NCI-H82 (cell line): ENCODE measurements at places on chromosomes 4 and X.
A peak's percentile ranks its signal among the peaks of the same experiment; 100 is the strongest.

DNA sequence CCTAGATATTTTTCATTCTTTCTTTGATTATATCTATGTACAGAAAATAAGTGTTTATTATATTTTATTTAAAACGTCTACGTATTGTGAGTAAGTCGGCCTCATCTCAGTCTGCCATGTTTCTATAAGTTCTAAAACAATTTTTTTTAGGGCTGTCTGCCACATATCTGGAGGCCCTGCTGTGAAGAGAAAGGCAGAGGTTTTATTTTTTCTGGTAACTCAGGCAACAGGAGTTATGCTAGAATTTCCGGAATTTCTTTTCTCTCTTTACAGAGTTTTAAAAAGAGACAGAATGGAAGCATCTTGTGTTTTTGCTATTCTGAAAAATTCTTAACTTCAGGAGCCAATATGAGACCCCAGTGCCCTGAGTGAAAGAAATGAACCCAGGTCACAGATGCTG lies 1124.0 kb upstream of the TENM3 start:
- DNase-seq = no peak

DNA sequence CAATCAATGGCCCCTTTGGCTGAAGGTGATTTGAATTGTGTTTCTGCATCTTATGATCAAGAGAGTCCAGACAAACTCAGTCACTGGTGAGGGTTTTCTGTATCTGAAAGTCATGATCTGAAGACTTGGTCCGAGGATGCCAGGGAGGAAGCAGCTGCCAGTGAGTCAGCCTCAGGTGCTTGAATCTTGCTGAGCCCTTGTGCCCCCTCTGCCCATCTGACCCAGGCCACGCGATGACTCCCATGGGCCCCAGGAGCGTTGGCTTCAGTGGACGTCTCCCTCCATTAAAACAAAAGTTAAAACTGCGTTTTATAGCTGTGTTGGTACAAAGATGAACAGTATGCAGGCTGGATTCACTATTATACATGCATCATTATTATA lies 62.0 kb downstream of the HTRA3 start:
- no peak for DNase-seq

DNA sequence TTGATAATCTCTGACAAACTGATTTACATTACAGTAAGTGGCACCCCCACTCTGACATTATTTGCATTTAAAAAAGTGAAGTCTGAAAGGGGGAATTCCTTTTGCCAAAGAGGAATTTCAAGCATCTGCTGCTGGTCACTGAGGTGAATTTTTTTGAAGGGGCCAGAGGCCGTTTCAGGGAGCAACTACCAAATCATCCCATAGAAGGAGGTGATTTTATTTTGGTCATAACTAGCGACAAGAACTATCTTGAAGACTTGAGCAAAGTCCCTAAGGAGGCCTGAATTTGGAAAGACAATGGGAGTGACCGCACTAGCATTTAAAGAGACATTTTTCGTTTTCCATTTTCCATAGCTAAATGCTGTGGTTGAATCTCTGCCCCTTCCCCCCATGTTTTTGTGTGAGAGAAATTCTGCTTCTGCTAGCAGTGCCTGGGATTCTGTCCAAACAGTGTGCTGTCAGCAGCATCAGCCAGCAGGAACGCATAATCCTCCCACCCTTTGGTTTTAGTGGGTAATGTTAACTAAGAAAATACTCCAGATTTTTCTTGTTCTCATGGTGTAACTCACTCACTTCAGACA lies 110.1 kb upstream of the MED14 start:
- DNase-seq = no peak

DNA sequence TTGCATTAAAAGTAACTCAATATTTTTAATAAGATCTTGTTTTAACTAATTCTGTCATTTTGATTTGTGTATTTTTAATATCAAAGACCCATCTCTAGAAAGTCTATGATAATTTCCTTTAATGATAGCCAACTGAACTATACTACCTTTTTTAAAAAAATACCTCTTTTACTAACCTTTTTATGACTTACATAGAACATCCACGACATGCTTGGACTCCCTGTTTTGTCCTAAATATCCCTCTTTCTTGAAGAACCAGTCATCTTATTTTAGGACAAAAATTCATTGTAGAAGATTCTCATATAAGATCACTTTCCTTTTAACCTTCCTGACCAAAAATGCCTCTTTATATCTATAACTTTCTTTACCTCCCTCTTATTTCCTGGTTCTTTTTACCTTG lies 76.8 kb upstream of the GC start:
- peak; percentile 13 for DNase-seq

DNA sequence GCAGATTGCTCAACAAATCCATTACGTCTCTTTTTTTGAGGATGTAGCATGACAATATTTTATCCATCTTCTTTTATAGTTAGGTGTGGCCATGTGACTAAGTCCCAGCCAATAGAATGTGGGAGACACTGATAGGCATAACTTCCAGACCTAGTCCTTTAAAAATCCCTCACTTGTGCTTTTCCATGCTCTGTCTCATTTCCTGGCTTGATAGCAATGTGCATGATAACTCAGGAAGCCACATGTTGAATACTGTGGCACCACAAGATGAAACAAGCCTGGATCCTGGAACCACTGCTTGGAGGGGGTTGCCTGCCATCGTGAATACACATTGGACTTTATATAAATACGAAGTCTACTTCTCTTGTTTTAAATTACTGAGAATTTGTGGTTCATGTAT lies 184.0 kb upstream of the NEIL3 start:
- DNase-seq = no peak

- DNase-seq = no peak
Observed at GRCh38 chr4:149166365-149166764, 649.3 kb downstream of the IQCM start.

GRCh38 chr4:3257556-3258482 lies 8.9 kb downstream of the MSANTD1 start:
- DNase-seq = no peak

GRCh38 chr4:8005814-8006215 lies 66.2 kb upstream of the AFAP1 start:
- DNase-seq = peak; percentile 10

DNA sequence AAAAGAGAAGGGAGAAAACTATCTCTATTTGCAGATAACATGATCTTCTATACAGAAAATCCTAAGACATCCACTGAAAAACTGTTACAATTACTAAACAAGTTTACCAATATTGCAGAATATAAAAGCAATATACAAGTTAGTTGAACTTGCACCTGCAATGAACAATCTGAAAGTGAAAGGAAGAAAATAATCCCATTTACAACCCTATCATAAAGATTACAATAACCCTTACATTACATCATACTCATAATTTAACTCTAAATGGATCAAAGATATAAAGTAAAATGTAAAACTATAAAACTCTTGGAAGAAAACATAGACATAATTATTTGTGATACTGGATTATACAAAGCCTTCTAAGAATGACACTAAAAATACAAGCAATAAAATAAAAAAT lies 77.2 kb downstream of the GSTCD start:
- no peak for DNase-seq

DNA sequence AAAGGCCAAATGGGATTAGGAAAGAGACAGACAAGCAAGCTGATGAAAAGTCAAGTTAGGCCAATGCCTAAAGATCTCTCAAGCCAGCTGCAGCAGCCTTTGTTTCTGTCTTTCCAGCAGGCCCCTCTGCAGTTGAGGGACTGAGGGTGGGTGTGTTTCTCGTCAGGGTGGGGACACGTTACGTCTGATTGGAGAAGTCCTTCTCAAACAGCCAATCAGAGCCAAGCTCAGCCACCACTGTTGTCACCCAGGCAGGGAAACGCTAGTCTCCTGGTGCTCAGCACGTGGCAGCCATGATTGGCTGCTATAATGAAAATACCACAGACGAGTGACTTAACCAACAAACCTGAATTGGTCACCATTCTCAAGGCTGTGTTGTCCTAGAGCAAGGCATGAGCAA lies 177.1 kb upstream of the LCORL start:
- peak; percentile 53 for DNase-seq

DNA sequence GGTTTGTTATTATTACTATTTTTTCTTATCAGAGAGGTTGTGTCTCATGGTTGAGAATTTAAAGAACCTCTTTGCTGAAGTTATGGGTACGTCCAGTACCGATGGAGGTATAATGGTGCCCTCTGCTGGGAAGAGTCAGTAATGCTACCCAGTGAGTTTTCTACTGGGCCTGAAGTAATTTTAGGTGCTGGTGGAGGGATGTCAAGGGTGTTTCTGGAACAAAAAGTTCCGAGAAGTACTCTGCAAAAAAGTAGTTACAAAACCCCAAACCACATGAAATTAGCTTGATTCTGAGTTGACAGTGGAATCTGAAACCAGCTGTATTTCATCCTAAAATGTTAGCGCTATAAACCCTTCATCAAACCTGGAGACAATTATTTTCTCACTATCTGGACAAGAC lies 102.5 kb upstream of the MID1 start:
- peak; percentile 63 for DNase-seq

GRCh38 chr4:1261107-1261928 lies 12.4 kb upstream of the CTBP1 start:
- no peak for DNase-seq

DNA sequence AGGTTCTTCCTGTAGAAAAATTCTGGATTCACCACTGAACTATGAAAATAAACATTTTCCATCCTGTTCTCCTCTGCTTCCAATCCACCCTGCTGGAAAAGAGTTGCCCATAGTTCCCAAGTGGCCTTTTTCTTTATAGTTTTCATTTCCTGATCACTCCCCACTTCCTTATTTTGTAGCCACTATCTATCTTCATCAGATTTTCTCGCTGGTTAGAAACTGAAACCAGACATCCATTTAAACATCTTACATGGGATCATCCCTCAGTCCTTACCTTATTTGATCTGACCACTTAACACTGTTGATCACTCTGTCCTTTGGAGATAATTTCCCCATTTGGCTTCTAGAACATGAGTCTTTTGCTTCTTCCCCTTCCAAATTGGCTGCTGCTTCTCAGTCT lies 42.2 kb upstream of the SCOC start:
- DNase-seq = no peak

- DNase-seq = peak; percentile 54
Observed at GRCh38 chr4:139416073-139416673, 37.7 kb upstream of the RAB33B start.

DNA sequence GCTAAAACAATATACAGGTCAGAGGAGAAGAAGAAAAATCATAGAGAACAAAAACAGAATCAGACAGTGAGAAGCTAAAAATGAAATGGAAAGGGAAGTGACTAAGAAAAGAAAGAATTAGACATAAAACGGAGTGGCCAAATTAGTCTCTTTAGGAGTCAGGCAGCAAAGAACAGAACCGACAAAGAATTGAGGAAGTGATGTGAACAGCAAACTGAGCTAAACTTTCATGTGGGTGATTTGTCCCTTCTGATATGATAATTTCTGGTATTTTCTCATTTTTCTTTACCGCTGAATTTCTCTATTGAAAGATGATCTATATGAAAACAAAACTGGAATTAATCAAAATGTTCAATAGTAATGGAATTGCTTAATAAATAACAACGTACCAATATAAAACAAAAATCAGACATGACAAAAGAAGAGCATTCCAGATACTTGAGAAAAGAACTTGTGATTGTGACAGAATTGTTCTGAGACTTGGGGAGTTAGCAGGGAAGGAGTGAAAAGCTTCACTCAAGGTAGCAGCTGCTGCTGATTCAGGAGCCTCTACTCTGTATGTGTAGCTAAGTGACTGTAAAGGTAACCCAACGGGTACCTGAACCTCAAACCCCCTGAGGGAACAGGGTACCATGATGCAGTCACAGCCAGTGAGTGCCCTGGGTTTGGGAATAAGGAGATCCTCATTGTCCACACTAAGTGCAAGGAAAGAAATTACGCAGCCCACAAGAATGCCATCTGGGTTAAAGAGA lies 8.8 kb downstream of the TAPT1 start:
- no peak for DNase-seq
